Hepatic stellate cell (primary cell): ENCODE measurements at places on chromosomes 6 and 20.

- DNase-seq, result no peak
Observed at GRCh38 chr6:118410001-118410400, 138.1 kb upstream of the PLN start.

DNA sequence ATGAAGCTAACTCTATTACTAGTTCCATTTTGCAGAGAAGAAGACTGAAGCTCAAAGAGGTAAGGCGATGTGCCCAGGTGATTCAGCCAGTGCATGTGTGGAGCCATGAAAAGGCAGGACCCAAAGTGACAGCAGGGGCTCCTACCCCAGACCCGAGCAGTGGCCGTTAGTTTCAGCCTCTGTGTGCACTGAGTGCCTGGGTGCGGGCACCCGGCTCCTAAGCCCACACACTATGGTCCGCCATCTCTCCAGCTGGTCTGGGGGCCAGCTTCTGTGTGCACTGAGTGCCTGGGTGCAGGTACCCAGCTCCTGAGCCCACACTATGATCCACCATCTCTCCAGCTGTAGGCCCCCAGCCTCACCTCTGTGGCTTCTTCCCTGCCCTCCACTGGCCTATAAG is 123.5 kb upstream of the CST7 start:
- DNase-seq, result no peak

- DNase-seq, result no peak
Observed at GRCh38 chr6:20173833-20174792, 38.2 kb downstream of the MBOAT1 start.

DNA sequence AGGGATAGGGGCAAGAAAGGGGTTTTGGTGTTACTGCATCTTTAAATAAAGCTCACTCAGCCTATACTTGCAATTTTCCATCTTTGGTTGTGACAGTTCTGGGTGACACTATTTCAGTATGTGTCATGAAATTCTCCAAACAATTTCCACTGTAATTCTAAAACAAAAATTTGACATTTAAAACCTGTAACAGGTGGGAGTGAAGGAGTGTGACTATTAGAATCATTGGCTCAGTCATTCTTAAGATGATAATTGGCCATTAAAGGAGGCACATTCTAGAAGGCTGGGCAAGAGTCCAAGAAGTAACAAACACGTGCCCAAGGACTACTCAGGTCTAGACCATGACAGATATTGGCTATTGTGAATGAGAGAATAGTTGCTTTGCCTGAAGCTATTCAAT is 153.3 kb upstream of the ARG1 start:
- DNase-seq, result no peak

- DNase-seq, result no peak
Observed at GRCh38 chr6:8240301-8240700, 138.0 kb upstream of the EEF1E1 start.

GRCh38 chr20:16095226-16095625 is 478.0 kb downstream of the KIF16B start:
- DNase-seq, result no peak

DNA sequence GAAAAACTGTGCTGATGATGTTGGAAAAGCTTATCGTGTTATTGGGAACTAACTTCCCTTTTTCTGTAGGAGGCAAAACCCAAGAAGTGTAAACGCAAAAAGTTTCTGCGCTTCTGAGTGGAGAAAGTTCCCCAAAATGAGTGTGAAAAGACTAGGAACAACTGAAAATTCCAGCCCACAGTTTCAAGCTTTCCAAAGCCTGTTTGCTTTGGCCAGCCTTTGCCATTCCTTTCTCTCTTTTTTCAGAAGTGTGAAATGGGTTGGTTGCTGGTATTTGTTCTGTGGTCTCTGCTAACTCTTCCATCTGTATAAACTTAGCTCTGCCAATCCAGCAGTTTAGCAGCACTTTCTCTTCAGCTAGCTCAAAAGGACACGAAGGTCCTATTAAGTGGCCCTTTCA is 491.3 kb downstream of the MAFB start:
- DNase-seq, result no peak

DNA sequence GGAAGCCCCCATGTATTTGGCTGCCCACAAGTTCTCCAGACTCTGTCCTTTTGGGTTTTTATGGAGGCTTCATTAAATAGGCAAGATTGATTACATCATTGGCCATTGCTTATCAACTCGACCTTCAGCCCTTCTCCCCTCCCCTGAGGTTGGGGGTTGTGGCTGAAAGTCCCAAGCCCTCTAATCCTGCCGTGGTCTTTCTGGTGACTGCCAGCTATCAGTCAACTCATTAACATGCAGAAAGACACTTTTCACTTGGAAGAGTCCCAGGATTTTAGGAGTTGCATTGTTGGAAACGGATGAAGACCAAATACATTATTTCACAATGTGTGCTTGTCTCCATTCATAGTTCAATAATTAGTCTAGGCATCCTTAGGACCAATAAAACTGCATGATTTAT is 9.5 kb downstream of the CDC5L start:
- no peak for DNase-seq

GRCh38 chr20:3407040-3407770 is at the start of gene DNAAF9:
DNAAF9 (minus strand) TSS chr20:3407669; CDS start chr20:3407557, 112 bp downstream.
- DNase-seq, result peak; percentile 74

DNA sequence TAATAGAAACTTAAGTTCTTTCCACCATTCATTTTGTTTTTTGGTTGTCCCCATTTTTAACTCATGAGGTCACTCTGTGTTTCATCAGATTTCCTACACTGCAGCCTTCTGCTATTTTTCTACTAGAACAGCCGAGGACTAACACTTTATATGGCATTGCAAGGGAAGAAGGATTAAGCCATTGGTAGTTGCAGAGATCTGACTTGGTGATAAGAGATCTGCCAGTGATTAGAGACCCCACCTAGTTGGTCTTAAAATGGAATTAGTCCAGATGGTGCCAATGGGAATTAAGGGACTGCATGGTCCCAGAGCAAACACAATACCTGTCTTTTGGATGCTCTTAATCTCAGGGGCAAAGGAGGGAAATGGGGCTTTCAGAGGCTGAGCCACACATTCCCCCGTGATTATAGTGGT is 125.5 kb upstream of the TMEM170B start:
- peak; percentile 40 for DNase-seq
